ENCODE measurements at places on chromosomes 3 and 15. TPM values are rescaled to one million over a fixed set of nuclear protein-coding genes. Genes with fewer than 3 reads are reported as not detected.

DNA sequence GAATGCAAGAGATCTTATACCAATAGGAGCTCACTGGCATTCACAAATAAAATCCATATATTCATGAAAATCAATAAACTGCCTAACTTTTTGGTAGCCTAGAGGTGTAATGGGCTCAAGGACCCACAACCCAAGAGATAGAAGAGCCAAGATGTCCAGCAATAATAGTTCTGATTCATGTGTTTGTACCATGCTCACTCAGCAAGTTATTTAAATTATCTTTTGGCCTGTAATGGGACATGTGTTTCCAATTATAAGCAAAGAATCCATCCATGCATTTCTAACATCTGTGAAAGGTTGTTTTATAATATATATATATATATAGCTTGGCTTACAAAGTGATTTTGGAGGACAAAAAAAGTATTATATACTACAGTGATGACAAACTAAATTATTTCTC lies 29.7 kb upstream of the SHC4 start:
- no peak overlapping the region for H3K27ac ChIP-seq
- DNase-seq, result no peak
- H3K27me3 ChIP-seq, result no peaks in the 10 kb centered on the region
- H3K4me1 ChIP-seq, result no peaks in the 10 kb centered on the region
- H3K4me3 ChIP-seq, result no peak overlapping the region

DNA sequence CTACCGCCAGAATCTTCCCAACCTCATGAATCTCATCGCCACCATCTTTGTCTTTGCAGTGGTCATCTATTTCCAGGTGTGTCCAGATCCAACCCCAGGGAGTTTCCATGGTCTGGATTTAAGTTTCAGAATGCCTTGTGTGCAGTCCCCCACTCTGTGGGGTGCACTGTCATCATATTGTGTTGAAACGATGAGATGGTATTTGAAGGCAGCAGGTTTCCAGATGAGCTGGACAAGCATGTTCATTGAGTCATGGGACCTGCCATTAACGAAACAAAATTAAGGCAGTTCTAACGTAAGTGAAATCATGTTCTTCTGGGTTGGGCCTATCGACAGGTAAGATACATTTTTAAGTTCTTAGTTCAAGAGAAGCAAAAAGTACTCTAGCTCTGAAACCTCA lies 12.7 kb downstream of the SEC61A1 start:
- H3K4me3 ChIP-seq, result no peak overlapping the region
- H3K4me1 ChIP-seq, result no peaks in the 10 kb centered on the region
- DNase-seq, result no peak
- H3K27ac ChIP-seq, result no peak overlapping the region
- H3K36me3 ChIP-seq, result peaks cover 65% of the 10 kb centered on the region
- H3K27me3 ChIP-seq, result no peaks in the 10 kb centered on the region

DNA sequence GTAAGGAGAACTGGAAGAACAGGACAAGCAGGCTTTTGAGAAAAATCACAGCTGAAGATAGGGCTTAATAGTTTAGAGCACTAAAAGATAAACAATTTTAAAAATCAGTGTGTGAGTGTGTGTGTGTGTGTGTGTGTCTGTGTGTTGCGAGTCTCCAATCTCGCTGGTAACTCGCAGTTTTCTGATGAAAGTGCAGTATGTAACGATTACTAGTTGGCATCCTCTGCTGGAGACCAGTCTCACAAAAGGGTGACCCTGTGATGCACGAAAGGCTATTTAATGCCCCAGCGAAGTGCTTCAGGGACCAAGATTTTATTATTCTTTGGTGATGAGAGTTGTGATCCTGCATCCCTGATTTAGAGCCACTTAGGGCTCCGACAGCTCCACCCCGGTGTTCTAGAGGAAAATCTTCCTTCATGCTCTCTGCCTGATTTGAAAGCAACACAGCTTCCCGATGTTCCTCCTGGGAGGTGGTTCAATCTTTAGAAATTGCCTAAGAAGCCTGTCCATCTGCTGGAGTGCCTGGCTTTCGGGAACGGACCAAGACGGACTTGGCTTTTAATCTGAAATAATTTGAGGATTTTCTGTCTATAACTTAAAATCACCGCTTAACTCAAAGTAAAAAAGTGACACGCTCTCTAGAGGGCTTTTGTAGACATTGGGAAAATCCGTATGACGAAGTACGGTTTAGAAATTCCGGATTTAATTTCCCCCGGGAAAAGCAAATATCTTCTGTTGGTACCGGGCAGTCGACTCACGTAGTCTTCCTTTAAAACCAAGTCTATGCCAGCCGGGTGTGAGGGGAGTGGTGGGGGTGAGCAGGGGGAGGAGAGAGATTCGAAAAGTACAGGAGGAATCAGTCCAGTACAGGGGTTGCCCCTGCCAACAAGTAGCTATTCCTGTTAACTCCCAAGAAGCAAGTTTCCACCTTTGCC lies 1.1 kb upstream of the ALCAM start:
- H3K36me3 ChIP-seq, result no peaks in the 10 kb centered on the region
- peaks cover 10% of the 10 kb centered on the region for H3K4me1 ChIP-seq
- no peak for DNase-seq

DNA sequence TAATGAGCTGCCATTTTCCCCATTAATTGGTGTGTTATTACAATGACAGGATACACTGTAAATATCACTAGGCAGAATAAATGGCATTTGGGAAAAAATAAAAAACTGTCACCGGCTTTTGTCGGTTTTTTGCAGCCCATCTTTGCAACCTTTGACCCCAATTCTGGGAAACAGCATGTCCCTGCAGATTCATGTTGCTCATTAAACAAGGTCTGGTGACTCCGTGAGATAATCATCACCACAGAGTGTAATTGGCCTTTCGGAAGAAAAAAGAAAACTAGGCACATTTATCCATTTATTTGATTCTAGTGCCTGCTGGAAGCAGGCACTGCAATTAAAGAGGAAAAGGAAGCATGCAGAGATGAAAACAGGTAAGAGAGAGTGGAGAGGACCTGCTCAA lies 64.5 kb downstream of the TRAT1 start:
- H3K36me3 ChIP-seq, result no peaks in the 10 kb centered on the region
- no peak for DNase-seq
- H3K27ac ChIP-seq, result no peak overlapping the region
- no peaks in the 10 kb centered on the region for H3K27me3 ChIP-seq
- H3K4me1 ChIP-seq, result no peaks in the 10 kb centered on the region

DNA sequence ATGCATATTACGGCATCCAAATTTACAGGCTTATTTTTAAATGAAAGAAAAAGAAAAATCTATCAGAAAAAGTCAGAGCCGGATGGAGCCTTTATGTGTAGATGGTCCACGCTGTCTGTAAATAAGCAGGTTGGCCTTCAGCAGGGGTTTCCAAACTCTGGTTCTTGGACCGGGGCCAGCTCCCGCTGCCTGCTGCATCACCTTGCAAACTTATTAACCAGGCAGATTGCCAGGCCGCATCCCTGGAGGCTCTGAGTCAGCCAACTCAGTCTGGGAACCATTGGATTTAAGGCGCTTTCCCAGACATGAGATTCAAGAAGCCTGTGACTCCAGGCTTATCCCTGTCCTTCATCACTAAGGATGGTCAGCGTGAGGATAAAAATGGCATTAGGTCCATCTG lies 212.4 kb downstream of the OPA1 start:
- DNase-seq, result no peak
- H3K27ac ChIP-seq, result no peak overlapping the region

GRCh38 chr15:80920271-80920699 lies 69.3 kb downstream of the MESD start:
- peaks cover 10% of the 10 kb centered on the region for H3K4me1 ChIP-seq
- no peak for DNase-seq
- no peaks in the 10 kb centered on the region for H3K27me3 ChIP-seq
- H3K27ac ChIP-seq, result no peak overlapping the region
- no peak overlapping the region for H3K4me3 ChIP-seq

GRCh38 chr3:193229851-193230420 lies 11.1 kb upstream of the PLAAT1 start:
- H3K4me3 ChIP-seq, result no peak overlapping the region
- no peak overlapping the region for H3K27ac ChIP-seq
- H3K36me3 ChIP-seq, result no peaks in the 10 kb centered on the region
- H3K27me3 ChIP-seq, result no peaks in the 10 kb centered on the region

- H3K4me1 ChIP-seq, result no peaks in the 10 kb centered on the region
- no peaks in the 10 kb centered on the region for H3K27me3 ChIP-seq
- no peak overlapping the region for H3K4me3 ChIP-seq
- DNase-seq, result no peak
- no peak overlapping the region for H3K27ac ChIP-seq
Observed at GRCh38 chr15:51647128-51647562, 24.6 kb upstream of the DMXL2 start.

- DNase-seq, result no peak
- no peaks in the 10 kb centered on the region for H3K27me3 ChIP-seq
- H3K4me1 ChIP-seq, result peaks cover 6% of the 10 kb centered on the region
- no peak overlapping the region for H3K4me3 ChIP-seq
Observed at GRCh38 chr3:170368921-170369320, 11.4 kb downstream of the SKIL start.

- H3K4me1 ChIP-seq, result no peaks in the 10 kb centered on the region
- H3K27me3 ChIP-seq, result no peaks in the 10 kb centered on the region
- no peak overlapping the region for H3K27ac ChIP-seq
- no peak for DNase-seq
- no peak overlapping the region for H3K4me3 ChIP-seq
- H3K36me3 ChIP-seq, result no peaks in the 10 kb centered on the region
Observed at GRCh38 chr3:35658686-35659085, 19.4 kb downstream of the ARPP21 start.

DNA sequence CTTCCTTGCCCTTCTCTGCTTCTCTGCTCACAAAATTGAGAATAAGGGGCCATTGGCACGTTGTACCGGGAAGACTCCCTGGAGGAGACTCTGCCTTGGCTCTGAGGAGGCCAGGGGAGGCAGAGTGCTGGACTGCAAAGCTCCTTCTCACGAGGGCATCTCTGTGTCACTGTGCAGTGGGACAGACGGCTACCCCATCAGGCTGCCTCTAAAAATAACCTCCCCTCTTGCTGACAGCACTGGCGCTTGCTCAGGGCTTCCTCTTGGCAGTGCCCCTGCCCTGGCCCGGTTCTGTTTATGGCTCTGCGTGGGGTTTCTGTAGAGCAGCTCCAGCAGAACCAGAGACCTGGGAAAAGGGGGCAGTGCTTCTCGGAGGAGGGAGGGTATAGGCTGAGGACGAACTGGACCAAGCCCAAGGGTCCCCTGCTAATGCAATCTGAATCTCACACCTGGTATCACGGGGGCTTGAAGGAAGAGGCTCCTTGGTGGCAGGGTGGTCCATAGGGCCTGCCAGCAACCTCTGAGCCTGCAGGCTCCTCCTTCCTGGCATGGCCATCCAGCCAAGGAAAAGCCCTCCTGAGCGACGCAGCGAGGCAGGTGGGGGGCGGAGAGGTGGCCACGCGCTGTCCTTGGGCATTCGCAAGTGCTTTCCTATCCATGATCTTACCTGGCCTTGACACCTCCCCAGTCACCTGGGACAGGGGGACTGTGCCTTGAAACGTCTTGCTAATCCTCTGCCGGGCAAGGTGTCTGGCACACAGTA lies 63.3 kb upstream of the TLE3 start:
- H3K27ac ChIP-seq, result no peak overlapping the region
- H3K36me3 ChIP-seq, result no peaks in the 10 kb centered on the region
- DNase-seq, result no peak
- no peaks in the 10 kb centered on the region for H3K4me1 ChIP-seq
- H3K4me3 ChIP-seq, result no peak overlapping the region

GRCh38 chr3:79314962-79315361 lies 452.8 kb downstream of the ROBO1 start:
- no peaks in the 10 kb centered on the region for H3K4me1 ChIP-seq
- DNase-seq, result no peak
- H3K36me3 ChIP-seq, result no peaks in the 10 kb centered on the region

- H3K27ac ChIP-seq, result no peak overlapping the region
- H3K4me3 ChIP-seq, result no peak overlapping the region
- DNase-seq, result peak; percentile 31
Observed at GRCh38 chr15:62742409-62743171, 300.0 kb upstream of the TPM1 start.

- peaks cover 58% of the 10 kb centered on the region for H3K4me1 ChIP-seq
- DNase-seq, result peak; percentile 31
- no peaks in the 10 kb centered on the region for H3K27me3 ChIP-seq
- no peaks in the 10 kb centered on the region for H3K36me3 ChIP-seq
- H3K4me3 ChIP-seq, result no peak overlapping the region
- H3K27ac ChIP-seq, result no peak overlapping the region
Observed at GRCh38 chr3:16897254-16897926, 12.6 kb downstream of the PLCL2 start.

- no peak overlapping the region for H3K4me3 ChIP-seq
- no peak for DNase-seq
- no peaks in the 10 kb centered on the region for H3K27me3 ChIP-seq
- no peak overlapping the region for H3K27ac ChIP-seq
- no peaks in the 10 kb centered on the region for H3K4me1 ChIP-seq
- H3K36me3 ChIP-seq, result no peaks in the 10 kb centered on the region
Observed at GRCh38 chr3:107055181-107055942, 321.9 kb upstream of the CCDC54 start.

DNA sequence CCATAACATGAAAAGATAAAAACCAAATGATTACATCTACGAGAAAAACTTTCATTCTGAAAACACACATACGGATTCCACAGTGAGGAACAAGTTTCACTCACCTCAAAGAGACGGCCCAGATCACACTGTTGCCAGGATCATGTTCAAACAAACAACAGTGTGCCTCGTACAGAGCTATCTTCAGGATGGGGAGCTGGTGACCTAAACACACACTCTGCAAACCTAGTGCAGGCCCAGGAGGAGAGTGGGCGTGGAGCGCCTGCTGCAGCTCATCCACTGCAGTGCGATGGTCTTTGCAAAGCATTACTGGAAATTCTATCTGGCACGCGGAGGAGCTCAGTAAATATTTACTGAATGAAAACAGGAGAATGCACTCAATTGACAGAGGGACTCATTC lies 38.5 kb downstream of the TAMM41 start:
- H3K27me3 ChIP-seq, result no peaks in the 10 kb centered on the region
- H3K4me3 ChIP-seq, result no peak overlapping the region
- H3K27ac ChIP-seq, result no peak overlapping the region

- no peak overlapping the region for H3K4me3 ChIP-seq
- H3K36me3 ChIP-seq, result no peaks in the 10 kb centered on the region
- no peaks in the 10 kb centered on the region for H3K4me1 ChIP-seq
Observed at GRCh38 chr3:189406148-189406547, 225.0 kb upstream of the TP63 start.

DNA sequence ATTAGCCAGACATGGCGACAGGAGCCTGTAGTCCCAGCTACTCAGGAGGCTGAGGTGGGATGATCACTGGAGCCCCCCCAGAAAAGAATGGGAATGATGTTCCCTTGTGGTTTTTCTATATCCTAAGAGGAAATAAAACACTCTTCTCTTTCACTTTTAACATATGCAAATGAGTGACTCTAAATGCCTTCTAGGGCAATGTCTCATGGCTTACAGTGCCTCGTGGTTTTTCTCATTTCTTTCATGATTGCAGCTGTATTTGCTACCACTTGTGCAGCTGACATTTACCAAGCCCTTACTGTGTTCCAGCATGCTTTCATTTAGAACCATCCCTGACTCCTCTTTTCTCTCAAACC lies 26.4 kb downstream of the STOML1 start:
- H3K4me3 ChIP-seq, result peak overlapping the region; percentile 75
- peak overlapping the region; percentile 33 for H3K27ac ChIP-seq
- no peaks in the 10 kb centered on the region for H3K36me3 ChIP-seq
- peaks cover 14% of the 10 kb centered on the region for H3K4me1 ChIP-seq
- DNase-seq, result no peak
- H3K27me3 ChIP-seq, result no peaks in the 10 kb centered on the region

The MRPS11 gene
- total RNA-seq, result 18.1 TPM

The DNASE1L3 gene
- not detected for total RNA-seq

The GASK1A gene
- not detected for total RNA-seq

The TLR9 gene
- 2.5 TPM for total RNA-seq

The NUDT16 gene
- 12.9 TPM for total RNA-seq

The FAM98B gene
- 16.2 TPM for total RNA-seq

The DGKG gene
- 10.0 TPM for total RNA-seq

The UBAP1L gene
- 12.1 TPM for total RNA-seq

The GREM1 gene
- not detected for total RNA-seq

The POU1F1 gene
- total RNA-seq, result not detected

The RBM6 gene
- total RNA-seq, result 149 TPM

The ISLR gene
- not detected for total RNA-seq

The SLC6A1 gene
- not detected for total RNA-seq
